ENCODE measurements at places on chromosomes 16 and 17.

GRCh38 chr16:49663081-49664065 lies 192.5 kb downstream of the ZNF423 start:
- H3K27me3 ChIP-seq: no peaks in the 10 kb centered on the region
- no peak overlapping the region for H3K27ac ChIP-seq
- H3K4me3 ChIP-seq: no peak overlapping the region
- H3K4me1 ChIP-seq: no peaks in the 10 kb centered on the region
- DNase-seq: no peak
- H3K36me3 ChIP-seq: no peaks in the 10 kb centered on the region

GRCh38 chr17:33940769-33941370 lies 314.2 kb upstream of the CCL2 start:
- H3K4me1 ChIP-seq: no peaks in the 10 kb centered on the region
- DNase-seq: no peak
- H3K27me3 ChIP-seq: peaks cover 3% of the 10 kb centered on the region

GRCh38 chr16:85897382-85897781 lies 1.6 kb upstream of the IRF8 start:
- H3K27ac ChIP-seq: no peak overlapping the region
- no peak for DNase-seq
- peaks cover 10% of the 10 kb centered on the region for H3K36me3 ChIP-seq
- H3K4me1 ChIP-seq: peaks cover 26% of the 10 kb centered on the region
- H3K4me3 ChIP-seq: peak overlapping the region; percentile 7
- H3K27me3 ChIP-seq: peaks cover 28% of the 10 kb centered on the region

DNA sequence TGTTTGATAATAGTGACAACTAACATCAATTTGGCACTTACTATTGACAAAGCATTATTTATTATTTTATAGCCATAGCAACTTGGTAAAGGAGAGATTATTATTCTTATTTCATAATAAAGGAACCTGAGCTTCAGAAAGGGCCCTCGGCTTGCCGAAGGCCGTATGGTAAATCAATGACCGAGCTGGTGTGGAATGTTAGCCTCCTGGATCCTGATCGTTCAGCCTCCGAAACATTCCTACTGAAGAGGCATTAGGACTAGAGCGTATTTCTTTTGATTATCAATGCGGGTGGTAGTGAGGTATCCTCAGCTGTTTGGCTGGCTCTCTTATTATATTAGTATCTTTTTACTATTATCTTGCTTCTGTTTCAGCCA lies 199.3 kb upstream of the TBX2 start:
- H3K27me3 ChIP-seq: no peaks in the 10 kb centered on the region
- DNase-seq: no peak
- no peaks in the 10 kb centered on the region for H3K36me3 ChIP-seq
- no peaks in the 10 kb centered on the region for H3K4me1 ChIP-seq

- H3K36me3 ChIP-seq: no peaks in the 10 kb centered on the region
- H3K27me3 ChIP-seq: no peaks in the 10 kb centered on the region
- DNase-seq: no peak
Observed at GRCh38 chr16:24833352-24833751, 12.4 kb upstream of the SLC5A11 start.

- peaks cover 21% of the 10 kb centered on the region for H3K27me3 ChIP-seq
- peak overlapping the region; percentile 30 for H3K4me3 ChIP-seq
- no peaks in the 10 kb centered on the region for H3K36me3 ChIP-seq
- peak overlapping the region; percentile 74 for H3K27ac ChIP-seq
- H3K4me1 ChIP-seq: peaks cover 17% of the 10 kb centered on the region
- DNase-seq: peak; percentile 43
Observed at GRCh38 chr17:31919802-31920525, 16.8 kb upstream of the SUZ12 start.

DNA sequence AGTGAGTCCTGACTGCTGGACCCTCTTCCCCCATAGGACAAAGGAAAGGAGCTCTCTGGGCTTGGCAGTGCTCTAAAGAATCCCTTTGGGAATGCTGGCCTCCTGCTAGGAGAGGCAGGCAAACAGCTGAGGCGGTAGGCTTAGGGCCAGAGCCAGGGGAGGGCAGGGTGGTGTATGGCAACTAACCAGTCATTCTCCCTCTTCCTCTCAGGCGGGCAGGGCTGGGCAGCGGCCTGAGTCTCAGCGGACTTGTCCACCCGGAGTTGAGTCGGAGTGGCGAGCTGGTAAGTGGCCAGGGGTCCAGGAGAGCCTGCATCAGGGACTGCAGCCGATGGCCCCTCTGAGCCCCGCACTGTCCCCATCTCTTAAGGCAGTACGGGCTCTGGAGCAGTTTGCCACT lies 4.4 kb downstream of the ACADVL start:
- no peaks in the 10 kb centered on the region for H3K27me3 ChIP-seq
- H3K27ac ChIP-seq: no peak overlapping the region
- H3K4me3 ChIP-seq: no peak overlapping the region
- peaks cover 39% of the 10 kb centered on the region for H3K36me3 ChIP-seq
- no peak for DNase-seq
- H3K4me1 ChIP-seq: peaks cover 26% of the 10 kb centered on the region

GRCh38 chr17:10226930-10227695 lies 28.7 kb upstream of the GAS7 start:
- H3K27me3 ChIP-seq: no peaks in the 10 kb centered on the region
- DNase-seq: peak; percentile 48
- no peak overlapping the region for H3K27ac ChIP-seq

DNA sequence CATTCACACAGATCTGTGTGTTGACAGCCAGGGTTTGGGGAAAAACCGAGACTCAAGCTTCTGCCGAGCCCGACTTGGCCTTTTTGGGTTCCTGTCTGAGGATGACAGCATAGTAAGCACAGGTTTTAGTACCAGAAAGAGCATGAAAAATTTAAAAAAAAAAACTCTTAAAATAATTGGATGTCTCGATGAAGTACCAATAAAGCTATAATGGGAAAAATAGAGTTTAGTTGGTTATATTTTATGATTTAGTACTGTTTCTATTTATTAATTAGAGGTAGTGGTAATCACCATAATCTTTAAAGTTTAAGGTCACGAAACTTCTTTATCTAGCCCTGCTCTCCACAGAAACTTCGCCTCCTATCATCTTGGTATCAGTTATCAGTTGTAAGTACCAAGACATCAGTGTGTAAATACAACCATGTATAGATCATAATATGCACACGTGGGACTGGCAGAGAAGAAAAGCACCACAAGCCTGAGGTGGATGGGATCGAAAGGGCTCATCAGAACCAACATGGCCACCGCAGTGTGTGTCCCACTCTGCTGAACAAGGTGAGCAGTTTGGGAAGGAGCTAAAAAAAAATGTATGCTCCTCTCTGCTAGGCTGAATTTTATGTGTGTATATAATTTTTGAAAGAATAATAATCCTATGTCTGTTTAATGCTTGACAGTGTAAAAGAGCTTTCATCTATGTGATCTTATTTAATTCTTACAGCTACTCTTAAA lies 14.4 kb upstream of the EEF2K start:
- peak; percentile 63 for DNase-seq
- peaks cover 58% of the 10 kb centered on the region for H3K4me1 ChIP-seq
- peaks cover 2% of the 10 kb centered on the region for H3K27me3 ChIP-seq

DNA sequence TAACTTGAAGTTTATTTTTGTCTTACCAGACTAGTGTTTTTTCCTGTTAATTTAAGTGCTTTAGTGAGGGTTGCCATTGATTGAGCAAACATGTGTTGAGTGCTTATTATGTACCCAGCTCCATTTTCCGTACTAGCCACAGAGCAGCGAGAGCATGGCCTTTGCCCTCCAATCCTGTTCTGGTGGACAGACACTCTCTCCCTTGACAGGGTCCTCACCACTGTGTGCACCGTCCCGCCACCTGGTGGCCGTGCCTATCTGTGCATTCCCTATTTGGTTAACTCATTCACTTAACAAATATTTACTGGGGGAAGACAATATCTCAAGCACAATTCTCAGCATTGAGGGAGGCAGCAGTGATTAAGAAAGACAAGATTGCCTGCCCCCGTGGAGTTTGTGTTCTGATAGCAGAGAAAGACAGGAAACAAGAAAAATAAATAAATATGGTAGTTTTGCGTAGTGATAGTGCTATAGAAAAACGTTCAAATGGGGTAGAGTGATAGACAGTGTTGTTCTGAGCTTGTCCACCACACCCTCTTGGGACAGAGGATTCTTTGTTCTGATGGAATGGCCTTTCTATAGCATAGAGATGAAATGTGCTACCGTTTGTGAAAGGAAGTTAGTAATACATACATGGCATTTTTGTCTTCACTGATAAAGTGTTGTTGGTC lies 13.0 kb downstream of the CDH13 start:
- H3K4me1 ChIP-seq: peaks cover 12% of the 10 kb centered on the region
- no peaks in the 10 kb centered on the region for H3K27me3 ChIP-seq
- DNase-seq: peak; percentile 62
- H3K36me3 ChIP-seq: no peaks in the 10 kb centered on the region

DNA sequence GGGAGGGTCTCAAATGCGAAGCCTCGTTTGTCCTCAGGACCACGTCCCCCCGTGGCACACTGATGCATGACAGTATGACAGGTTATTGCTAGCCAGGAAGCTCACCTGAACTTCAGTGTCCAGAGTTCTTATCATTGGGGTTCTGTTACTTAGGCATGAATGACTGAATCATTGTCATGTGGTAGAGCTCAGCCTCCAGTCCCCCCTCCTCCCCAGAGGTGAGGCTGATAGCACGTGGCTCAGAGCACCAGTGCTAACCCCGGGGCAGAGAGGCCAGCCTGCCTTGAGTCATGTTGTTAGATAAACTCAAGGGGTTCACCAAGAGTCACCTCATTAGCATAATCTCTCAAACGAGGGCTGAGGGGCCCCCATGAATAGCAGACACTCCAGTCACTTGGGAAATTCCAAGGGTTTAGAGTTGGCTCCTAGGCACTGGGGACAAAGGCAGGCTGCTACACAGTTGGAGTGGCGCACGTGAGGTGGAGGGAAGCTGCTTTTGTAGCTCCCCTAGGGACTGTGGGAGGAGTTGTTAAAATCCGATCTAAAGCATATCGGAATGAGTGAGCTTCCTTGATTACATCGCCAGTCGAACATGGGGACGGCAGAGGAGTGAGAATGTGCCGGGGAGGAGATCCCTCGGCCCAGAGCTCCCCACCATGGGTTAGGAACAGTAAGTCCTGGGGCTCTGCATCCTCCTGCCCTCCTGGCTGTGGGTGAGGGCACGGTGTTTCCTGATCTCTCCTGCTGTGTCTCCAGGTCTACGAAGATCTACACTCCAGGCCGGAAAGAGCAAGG lies 18.2 kb downstream of the DHX38 start:
- no peaks in the 10 kb centered on the region for H3K27me3 ChIP-seq
- H3K36me3 ChIP-seq: peaks cover 32% of the 10 kb centered on the region
- H3K4me3 ChIP-seq: no peak overlapping the region
- H3K4me1 ChIP-seq: no peaks in the 10 kb centered on the region
- DNase-seq: no peak

DNA sequence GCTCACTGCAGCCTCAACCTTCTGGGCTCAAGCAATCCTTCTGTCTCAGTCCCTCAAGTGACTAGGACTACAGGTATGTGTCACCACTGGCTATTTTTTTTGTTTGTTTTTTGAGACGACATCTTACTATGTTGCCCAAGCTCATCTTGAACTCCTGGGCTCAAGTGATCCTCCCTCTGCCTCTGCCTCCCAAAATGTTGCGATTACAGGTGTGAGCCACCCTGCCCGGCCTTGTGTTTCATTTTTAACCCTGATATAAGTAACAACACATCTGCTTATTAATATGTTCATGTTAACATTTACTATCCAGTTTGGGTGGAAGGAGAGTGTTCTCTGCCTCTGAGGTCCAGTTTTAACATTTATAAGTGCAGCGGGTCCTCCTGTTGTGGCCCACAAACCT lies 3.1 kb downstream of the FAM20A start:
- H3K27me3 ChIP-seq: peaks cover 54% of the 10 kb centered on the region
- H3K27ac ChIP-seq: no peak overlapping the region
- no peaks in the 10 kb centered on the region for H3K36me3 ChIP-seq
- DNase-seq: no peak
- H3K4me3 ChIP-seq: no peak overlapping the region

GRCh38 chr17:79202480-79202879 lies 127.9 kb downstream of the ENGASE start:
- no peak overlapping the region for H3K4me3 ChIP-seq
- H3K27ac ChIP-seq: no peak overlapping the region
- no peaks in the 10 kb centered on the region for H3K4me1 ChIP-seq
- peaks cover 19% of the 10 kb centered on the region for H3K27me3 ChIP-seq
- no peaks in the 10 kb centered on the region for H3K36me3 ChIP-seq

GRCh38 chr17:64182325-64183012 lies 52.5 kb upstream of the ERN1 start:
- H3K36me3 ChIP-seq: peaks cover 23% of the 10 kb centered on the region
- DNase-seq: no peak
- no peaks in the 10 kb centered on the region for H3K27me3 ChIP-seq
- no peak overlapping the region for H3K4me3 ChIP-seq
- H3K27ac ChIP-seq: no peak overlapping the region
- H3K4me1 ChIP-seq: peaks cover 10% of the 10 kb centered on the region

GRCh38 chr16:84182104-84182503 lies 4.8 kb downstream of the TAF1C start:
- DNase-seq: no peak
- H3K36me3 ChIP-seq: peaks cover 12% of the 10 kb centered on the region
- H3K27ac ChIP-seq: no peak overlapping the region
- H3K4me1 ChIP-seq: peaks cover 37% of the 10 kb centered on the region

Measured in activated CD4-positive, alpha-beta memory T cell treated with anti-CD3 and anti-CD28 coated beads for 36 hours (primary cell).